Thoracic aorta (tissue), 2 donors: ENCODE measurements at places on chromosomes 6 and 20. TPM values are rescaled to one million over a fixed set of nuclear protein-coding genes. Genes with fewer than 3 reads are reported as not detected.

GRCh38 chr20:23156170-23156841 is 70.2 kb upstream of the CD93 start:
- peak overlapping the region; percentile 94 for H3K27ac ChIP-seq
- H3K27me3 ChIP-seq = no peaks in the 10 kb centered on the region
- H3K4me3 ChIP-seq = no peak overlapping the region
- peak; percentile 54 for DNase-seq

DNA sequence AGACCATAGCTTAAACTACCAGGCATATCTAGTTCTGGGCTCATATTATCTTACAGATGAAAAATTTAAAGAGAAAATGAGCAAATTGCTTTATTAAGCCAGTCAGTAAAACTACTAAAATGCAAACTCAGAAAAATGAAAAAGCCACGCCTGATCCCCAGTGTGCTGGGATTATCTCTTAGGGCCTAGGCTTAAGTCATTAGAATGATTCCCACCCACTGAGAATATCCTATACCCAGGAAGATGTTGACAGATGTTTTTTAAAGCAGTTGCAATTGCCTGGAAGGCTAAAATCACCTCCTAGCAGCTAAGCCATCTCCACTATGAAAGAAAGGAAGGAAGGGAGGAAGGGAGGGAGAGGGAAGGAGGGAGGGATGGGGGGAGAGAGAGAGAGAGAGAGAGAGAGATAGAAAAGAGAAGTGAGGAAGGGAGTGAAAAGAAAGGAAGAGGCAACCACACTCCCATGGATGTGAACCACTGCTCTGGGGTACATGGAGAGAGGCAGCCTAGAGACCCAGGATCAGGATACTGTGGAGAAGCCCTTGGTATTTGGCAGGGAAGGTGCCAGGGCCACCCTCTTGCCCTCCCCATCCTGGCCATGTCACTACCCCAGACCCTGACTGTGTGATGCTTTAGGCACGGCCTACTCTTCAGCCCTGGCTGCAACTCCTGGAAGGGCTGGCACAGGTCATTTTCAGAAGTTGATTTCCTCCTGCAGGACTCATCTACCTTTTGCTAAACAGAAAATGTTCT is 21.9 kb downstream of the NEDD9 start:
- no peaks in the 10 kb centered on the region for H3K27me3 ChIP-seq
- H3K36me3 ChIP-seq = peaks cover 3% of the 10 kb centered on the region
- DNase-seq = no peak
- peak overlapping the region; percentile 47 for H3K4me3 ChIP-seq
- peaks cover 98% of the 10 kb centered on the region for H3K4me1 ChIP-seq
- H3K27ac ChIP-seq = peak overlapping the region; percentile 97

- no peaks in the 10 kb centered on the region for H3K36me3 ChIP-seq
- H3K27me3 ChIP-seq = no peaks in the 10 kb centered on the region
- no peaks in the 10 kb centered on the region for H3K4me1 ChIP-seq
- H3K27ac ChIP-seq = no peak overlapping the region
- DNase-seq = no peak
Measured at GRCh38 chr6:10373642-10374359, 41.1 kb downstream of the TFAP2A start.

The ANGPT4 gene
- 1.4 TPM for total RNA-seq

The JPH2 gene
- 179 TPM for total RNA-seq
